Non-pigmented ciliary epithelial cell (primary cell): ENCODE measurements at places on chromosomes 5 and 9.

DNA sequence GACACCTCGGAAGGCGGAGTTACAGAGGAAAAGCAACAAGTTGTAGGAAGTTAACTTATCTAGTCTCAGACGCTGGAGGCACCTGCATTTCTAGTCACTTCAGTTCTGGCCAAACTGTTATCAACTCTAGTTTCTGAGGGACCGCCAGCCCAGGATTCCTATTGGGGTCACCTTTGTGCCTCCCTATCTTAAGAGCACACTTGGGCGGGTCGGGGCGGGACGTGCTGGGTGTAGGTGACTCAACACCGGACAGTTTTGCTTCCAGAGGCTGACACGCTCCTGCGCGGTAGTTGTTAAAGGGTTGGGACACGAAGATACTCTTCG lies 679 bp upstream of the KDM4C start:
- peak; percentile 42 for DNase-seq

DNA sequence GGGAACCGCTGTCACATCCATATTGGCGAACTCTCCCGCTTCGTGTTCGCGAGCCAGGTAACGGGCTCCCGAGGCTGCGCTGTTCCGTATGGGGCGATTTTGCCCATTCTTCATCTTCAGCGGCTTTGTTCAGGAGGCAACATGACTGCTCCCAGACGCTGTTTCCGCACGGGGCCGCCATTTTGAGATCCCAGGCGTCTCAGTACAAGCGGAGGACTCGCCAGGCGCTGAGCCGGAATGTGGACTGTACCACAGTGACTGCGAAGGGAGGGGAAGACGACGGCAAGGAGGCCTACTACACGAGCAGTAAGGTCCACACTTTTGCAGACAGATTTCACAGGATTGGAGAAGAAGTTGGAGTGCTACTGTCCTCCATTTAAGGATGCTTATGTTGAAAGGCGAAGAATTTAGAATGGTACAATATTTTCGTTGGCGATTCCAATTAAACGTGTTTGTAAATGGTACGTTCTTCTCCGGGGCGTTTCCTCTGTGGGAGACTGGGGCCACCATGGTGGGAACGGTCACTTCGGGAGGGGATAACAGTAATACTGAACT lies 41.6 kb upstream of the ZNF300 start:
- peak; percentile 71 for DNase-seq

GRCh38 chr9:115629879-115630840 lies 512.2 kb upstream of the TNC start:
- no peak for DNase-seq

DNA sequence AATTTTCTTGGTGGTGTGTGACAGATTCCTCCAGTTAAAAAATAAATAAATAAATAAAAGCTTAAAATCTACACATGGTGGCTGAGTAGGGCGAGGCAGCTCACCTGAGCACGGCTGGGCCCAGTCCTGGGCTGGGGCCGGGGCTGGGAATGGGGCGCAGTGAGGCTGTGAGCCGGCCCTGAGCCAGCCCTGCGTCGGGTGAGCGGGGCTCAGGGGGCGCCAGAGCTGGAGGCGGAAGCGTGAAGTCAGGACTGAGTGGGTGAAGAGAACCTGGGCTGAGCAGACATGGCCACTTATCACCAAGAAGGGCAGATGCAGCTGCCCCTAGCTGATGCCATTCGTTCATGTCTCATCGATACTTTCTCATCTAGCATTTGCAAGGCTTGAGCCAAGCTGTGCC lies 22.8 kb upstream of the DTWD2 start:
- DNase-seq, result no peak

- DNase-seq, result no peak
These were observed 237.4 kb downstream of the NR3C1 start for GRCh38 chr5:143166090-143166489.

GRCh38 chr5:89279391-89280036 lies 396.5 kb upstream of the MEF2C start:
- no peak for DNase-seq

DNA sequence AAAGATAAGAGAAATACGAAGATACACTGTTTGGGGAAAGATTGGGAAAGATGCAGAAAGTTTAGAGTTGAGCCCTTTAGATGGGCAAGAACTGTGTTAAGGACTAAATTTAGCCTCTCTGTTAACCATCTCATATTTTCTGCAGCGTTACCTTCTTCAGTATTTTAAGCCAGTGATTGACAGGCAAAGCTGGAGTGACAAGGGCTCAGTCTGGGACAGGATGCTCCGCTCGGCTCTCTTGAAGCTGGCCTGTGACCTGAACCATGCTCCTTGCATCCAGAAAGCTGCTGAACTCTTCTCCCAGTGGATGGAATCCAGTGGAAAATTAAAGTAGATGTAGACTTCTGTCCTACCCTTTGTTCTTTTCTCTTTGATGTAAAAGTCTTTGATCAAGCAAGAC lies 26.4 kb upstream of the LNPEP start:
- no peak for DNase-seq

- DNase-seq, result no peak
These were observed 12.4 kb upstream of the CXXC5 start for GRCh38 chr5:139635606-139636206.

GRCh38 chr5:153896117-153896516 lies 142.6 kb downstream of the FAM114A2 start:
- DNase-seq, result no peak

- DNase-seq, result no peak
These were observed 356.9 kb upstream of the NUDT12 start for GRCh38 chr5:103919506-103919905.

DNA sequence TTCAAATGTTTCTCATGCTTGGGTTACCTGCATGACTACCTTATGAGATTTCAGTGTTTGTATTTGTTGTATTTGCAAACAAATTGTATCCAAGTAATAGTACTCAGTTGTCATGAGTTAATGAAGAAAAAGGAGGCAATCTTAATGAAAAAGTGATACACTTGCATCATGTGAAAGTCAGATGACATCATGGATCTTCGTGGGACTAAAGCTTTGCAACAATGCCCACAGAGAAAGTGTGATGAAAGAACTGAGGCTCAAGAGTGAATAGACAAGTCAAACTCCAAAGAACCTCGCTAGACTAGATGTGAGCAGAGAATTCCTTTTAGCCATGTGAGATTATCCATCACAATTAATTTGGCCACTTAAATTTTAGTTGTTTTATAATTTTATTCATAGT lies 75.4 kb upstream of the ADRB2 start:
- no peak for DNase-seq

DNA sequence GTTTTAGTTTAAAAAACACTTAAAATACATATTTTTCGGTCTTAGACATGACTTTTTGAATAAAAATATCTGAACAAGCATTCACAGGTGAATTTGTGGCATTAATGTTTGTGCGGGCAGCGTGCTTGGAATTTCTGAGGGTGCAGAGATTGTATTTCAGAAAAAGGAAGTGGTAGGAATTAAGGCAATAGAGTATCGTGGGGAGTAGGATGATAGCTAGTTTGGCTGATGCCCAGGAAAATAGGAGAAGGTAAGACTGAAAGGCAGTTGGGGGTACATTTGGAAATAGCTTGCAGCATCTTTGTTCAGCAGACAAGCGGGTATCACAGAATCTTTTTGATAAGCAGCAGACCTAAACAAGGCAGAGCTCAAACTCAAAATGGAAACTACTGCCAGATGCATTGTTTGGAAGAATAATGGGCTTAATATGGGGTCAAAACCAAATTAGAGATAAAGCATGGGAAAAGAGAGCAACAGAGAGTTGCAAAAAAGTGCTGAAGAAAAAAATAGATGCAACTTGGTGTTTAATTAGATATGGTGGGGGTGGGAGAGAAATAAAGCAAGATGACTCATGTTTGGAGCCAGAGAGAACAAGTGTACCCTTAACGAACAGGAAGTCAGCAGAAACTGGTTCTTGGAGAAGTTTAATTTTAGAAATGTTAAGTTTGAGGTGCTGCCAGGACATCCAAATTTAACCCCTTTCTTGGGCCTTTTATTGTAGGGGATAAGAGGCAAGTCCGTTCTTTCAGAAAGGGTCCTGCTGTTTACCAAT lies 85.7 kb upstream of the ARRDC3 start:
- no peak for DNase-seq

- no peak for DNase-seq
These were observed 53.6 kb upstream of the SLC1A3 start for GRCh38 chr5:36552651-36553393.

DNA sequence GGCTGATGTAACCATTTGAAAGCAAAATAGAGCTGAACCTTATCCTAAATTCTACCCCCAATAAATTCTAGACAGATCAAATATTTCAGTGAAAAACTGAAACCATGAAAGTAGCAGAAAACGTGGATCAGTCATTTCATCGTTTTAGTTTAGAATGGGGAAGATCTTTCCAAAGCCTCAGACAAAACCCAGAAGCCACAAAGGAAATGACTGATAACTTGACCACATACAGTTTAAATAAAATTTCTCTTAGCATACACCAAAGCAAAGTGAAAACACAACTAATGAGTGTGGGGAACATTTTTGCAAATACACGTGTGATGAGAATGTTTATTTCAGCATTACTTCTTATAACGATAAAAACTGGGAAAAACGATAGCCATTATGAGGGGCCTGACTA lies 284.8 kb downstream of the ADGRV1 start:
- no peak for DNase-seq

GRCh38 chr5:54825005-54825404 lies 160.4 kb downstream of the ESM1 start:
- no peak for DNase-seq

GRCh38 chr5:103293099-103293498 lies 34.5 kb downstream of the MACIR start:
- DNase-seq, result no peak

DNA sequence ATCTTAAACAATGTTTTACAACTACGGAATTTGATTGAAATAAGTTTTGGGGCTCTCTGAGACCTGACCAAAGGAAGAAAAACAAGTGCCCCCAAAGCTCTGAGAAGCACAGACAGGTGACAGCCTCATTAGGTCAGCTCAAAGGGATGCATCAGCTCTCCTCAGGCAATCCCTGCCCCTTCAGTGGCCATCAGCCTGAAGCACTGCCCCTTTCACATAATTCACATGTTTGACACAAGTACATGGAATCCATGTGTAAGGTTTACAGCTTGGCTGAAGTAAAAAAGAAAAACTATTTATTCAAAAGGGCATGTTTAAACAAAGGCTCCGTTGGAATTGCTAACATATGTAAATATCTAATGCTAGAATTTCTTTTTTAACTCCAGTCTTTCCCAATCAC lies 56.3 kb downstream of the TSSK1B start:
- DNase-seq, result no peak

- DNase-seq, result no peak
These were observed 17.9 kb downstream of the FER start for GRCh38 chr5:108765647-108766046.

DNA sequence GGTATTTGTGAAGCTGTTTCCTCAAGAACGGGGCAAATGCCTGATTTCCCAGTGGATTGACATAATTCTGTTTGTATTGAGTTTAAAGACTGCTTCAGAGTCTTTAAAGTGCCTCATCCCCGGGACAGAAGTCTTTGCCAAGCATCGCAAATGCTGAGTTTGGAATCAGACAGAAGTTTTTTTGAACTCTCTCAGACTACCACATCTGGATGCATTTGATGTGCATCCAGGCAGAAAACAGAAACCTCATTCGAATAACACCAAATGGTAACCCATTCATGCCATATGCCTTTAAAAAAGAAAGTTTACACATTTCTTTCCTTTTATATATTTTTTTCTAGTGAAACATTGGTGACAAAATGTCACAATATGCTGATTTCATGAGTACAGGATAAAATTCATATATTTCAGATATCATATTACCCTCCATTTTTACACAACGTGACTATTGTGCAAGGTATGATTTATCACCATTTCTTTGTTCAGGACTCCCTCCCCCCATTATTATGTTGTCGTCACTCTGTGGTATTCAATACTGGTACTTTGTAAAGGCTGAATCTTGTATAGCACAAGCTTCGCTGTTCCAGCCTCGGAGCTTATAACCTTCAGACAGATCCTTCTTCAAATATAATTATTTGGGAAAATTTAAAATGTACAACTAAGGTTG lies 91.1 kb downstream of the ZNF608 start:
- DNase-seq, result no peak

DNA sequence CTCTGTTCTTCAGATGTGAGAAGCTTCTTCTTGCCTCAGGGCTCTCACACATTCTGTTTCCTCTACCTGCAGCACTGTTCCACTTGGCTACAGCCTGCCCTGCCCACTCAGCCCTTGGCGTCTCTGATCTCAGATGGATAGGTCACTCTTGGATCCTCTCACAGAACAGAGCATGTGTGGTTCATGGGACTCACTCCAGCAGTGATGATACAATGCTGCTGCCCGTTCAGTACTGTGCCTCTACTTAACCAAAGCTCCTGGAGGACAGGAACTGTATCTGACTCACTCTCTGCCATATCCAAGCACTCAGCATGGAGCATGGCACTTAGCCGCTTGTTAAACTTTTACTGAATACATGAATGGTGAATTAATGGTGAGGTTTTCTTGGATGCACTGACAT lies 3.4 kb upstream of the SPINK4 start:
- DNase-seq, result no peak

DNA sequence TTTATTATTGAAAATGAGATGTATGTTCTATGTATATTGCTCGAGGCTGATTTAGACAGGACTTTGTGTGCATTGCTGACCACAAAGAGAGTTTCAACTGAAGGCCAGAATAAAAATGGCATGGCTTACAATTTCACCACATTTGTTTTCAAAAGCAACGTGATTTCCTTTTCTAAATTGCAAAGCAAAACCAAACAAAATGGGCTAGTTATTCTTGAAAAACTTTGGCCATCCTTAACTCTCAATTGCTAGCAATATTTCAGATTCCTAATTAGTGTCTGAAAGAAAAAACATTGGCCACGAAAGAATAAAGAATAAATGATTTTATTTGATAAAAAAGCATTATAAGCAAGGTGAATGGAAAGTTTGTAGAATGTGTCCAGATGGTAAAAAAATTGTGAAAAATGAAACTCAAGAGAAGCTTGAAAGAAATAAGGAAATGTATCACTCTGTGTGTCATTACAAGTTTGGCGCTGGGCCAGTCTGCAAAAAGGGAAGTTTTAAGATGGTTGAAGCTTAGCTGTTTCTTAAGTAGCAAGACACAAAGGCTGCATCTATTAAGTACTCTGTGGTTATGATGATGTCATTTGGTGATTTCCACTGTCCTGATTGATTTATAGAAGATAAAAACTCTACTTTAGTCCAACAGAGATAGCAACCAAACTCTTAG lies 89.2 kb upstream of the PRLR start:
- no peak for DNase-seq

DNA sequence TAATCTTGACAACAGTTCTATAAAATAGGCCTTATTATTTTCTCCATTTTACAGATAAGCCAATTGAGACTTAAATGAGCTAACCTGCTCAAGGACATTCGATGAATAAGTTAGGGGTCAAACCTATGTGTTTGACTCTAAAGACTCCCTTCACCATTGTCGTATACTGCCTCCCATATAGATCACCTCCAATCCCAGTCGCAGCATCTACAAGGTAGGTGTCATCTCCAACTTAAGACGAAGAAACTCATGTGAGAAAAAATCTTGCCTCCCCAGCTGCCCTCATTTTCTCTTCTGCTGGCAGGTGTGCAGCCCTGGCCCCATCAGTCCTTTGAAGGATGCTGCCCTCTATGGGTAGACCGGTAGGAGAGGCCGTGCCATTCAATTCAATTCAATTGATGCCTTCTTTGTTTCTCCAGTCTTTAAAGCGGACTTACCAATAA lies 75.2 kb upstream of the SMARCA2 start:
- DNase-seq, result no peak
